ENCODE measurements at places on chromosomes 1 and 21.
A peak's percentile ranks its signal among the peaks of the same experiment; 100 is the strongest.

GRCh38 chr1:116231752-116232151 lies 120.6 kb downstream of the MAB21L3 start:
- DNase-seq, result no peak

GRCh38 chr1:109531380-109531779 lies 8.3 kb upstream of the GPR61 start:
- no peak for DNase-seq

DNA sequence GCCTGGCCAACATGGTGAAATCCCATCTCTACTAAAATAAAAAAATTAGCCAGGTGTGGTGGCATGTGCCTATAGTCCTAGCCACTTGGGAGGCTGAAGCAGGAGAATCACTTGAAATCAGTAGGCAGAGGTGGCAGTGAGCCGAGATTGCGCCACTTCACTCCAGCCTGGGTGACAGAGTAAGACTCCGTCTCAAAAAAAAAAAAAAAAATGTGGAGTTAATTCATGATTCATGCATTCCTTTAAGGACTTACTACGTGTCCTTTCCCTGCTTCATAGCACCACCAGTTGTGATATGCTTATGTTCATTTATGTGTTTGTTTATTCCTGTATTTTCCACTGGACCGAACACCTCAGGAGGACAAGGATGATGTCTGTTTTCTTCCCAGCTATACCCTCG lies 12.7 kb upstream of the PRELP start:
- DNase-seq, result no peak

- DNase-seq, result no peak
Measured at GRCh38 chr1:206909883-206910318, 11.8 kb downstream of the FCMR start.

GRCh38 chr1:43572538-43572937 lies 41.9 kb downstream of the PTPRF start:
- DNase-seq, result no peak

- DNase-seq, result peak; percentile 91
Measured at GRCh38 chr1:92486251-92487077, at the start of gene GFI1. GFI1 (minus strand) TSS chr1:92486925; CDS start chr1:92483487, 3,438 bp downstream.

- DNase-seq, result no peak
Measured at GRCh38 chr1:3466366-3467075, 12.1 kb downstream of the ARHGEF16 start.

GRCh38 chr21:23801292-23801691 lies 1806.0 kb downstream of the MRPL39 start:
- DNase-seq, result no peak

GRCh38 chr1:242828199-242828598 lies 303.7 kb upstream of the PLD5 start:
- DNase-seq, result no peak

DNA sequence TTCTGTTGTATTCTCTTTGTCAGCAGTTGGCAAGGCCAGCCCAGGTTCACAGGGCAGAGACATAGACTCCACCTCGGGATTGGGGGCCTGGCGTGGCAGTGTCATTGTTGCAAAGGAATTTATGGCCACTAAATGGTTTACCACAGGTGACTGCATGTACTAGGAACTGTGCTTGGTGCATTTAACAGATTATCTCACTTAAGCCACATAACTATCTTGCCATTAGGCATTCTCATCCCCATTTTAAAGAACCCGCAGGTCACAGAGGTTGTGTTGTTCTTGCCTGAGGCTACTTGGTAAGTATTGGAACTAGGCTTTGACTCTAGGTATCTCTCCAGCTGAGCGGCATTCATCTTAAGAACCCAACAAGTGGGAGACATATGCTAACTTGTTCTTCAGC lies 9.7 kb downstream of the TLCD4 start:
- no peak for DNase-seq

DNA sequence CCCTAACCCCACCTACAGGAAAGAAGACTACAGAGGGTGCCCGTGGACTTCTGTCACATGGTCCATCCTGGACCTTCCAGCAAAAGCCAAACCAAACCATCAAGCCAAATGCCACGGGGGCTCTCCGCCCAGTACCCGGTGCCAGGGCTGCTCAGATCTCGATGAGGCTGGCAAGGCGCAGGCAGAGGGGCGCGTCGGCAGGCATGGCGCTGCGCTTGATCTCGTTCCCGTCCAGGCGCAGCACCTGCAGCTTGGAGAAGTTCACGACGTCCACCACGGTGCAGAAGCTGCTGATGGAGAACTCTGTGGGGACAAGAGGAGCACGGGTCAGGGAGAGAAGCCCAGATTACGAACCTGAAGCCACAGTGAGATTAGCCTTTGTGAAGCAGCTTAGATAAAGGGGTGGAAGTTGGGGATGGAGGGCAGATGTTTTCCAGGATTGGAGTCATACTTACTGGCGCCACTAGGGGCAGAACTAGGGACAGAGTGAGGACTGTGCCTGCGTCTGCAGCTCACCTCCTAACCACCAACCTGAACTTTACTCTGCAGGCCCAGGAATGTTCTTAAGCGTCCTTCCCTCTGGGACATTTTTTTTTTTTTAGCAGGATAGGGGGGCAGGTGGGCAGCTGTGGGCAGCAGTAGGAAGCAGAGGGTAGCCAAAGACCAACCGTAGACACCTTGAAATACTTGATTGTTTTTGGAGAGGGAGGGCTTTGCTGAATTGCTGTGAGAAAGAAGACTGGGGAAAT lies 8.6 kb downstream of the FMOD start:
- peak; percentile 80 for DNase-seq

DNA sequence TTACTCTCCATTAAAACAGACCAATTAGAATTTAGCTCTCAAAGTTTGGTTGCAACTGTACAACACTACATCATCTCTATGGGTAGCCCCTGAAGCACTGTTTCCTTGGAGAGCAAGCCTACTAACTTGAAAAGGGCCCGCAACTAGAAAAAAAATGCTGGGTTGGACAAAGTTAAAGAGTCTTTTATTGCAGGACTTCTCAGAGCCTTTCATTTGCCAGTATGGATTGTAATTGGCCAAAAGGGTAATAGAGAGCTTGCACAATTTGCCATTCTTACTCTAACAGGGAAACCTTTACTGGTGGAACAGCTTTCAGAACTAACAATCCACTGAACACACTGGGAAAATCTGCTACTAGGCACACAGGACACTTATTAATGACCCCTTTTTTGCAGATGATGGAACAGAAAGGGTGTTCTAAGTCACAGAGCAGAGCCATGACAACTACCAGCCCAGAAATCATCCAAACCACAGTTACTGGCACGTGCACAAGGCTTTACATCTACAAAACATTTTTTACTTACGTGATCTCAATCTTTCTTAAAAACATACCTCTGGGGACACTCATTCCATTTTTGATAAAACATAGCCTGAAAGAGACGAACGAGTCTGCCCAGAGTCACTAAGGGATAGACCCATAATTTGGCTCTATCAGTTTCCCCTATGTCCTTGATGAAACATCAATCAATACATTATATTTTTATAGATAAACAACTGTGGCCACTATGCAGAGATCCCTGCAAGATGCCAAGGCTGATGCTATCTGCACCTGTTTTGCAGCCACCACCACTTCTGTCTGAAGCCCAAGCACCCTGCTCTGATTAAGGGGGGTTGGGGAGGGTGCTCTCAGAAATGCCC lies 176.3 kb upstream of the EDN2 start:
- no peak for DNase-seq

DNA sequence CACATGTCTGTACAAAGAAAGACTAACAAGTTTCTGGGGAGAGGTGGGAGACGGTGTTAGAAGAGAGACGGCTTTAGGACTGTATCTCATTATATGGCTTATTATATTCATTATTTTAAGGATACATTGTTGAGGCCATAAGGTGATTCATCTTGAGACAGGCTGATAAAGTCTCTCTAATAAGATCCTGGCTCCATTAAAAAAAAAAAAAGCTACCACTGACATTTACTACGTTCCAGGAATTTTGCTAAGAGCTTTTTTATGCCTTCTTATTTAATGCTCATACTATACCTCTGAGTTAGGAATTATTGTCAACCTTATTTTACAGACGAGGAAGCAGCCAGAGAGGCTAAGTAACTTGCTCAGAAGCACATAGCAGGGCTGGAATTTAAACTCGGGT lies 173.7 kb downstream of the GABPA start:
- no peak for DNase-seq

DNA sequence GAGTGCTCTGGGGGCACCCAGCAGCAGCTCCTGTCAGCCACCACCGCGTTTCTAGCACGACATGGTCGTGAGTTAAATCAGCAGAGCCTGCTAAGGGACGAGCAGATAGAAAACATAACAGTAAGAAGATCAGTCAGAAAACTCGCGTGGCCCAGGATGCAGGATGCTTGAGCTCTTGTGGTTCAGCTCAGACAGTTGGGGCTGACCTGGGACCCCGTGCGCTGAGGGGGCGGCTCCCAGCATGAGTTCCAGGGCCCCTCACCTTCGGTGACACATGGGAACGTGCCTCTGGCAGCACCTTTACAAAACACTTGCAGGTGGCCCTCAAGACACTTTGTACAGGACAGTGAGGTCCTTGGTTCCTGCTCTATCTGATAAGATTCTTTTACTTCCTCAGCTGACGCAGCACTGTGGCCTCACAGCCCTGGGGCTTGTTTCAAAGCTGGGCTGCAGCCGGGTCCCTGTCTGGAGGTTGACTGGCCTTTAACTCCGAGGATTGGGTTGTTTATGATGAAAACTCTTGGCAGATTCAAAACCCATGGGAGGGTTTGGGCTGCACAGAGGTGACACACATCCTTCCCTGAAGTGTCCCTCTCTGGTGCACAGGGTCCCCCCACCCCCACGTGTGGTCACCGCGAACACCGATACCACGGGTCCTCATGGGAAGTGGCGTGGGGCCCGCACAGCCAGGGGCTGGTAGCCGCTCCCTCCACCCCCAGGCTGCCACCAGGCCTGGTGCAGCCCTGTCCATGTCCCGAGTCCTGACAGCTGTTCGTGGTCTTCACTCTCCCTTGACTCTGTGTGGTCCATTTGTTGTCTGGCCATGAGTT lies 65.3 kb upstream of the COL6A1 start:
- DNase-seq, result no peak

DNA sequence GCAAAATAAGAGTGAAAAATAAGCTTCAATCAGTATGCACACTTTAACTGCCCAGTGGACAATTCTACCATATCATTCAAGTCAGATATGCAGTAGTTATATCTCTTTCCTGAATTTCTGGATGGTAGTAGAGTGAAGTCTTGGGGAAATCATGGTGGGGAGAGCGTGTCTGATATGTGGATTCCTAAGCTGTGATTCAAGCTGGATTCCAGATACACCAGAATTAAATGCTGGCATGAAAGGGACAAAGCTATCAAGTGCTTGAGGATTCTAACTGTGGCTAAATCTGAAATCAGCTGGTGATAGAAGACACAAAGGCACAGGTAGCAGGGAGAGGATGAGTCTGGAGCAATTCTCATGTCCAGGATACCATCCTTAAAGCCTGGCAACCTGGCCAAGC lies 323.5 kb downstream of the DUSP10 start:
- no peak for DNase-seq

DNA sequence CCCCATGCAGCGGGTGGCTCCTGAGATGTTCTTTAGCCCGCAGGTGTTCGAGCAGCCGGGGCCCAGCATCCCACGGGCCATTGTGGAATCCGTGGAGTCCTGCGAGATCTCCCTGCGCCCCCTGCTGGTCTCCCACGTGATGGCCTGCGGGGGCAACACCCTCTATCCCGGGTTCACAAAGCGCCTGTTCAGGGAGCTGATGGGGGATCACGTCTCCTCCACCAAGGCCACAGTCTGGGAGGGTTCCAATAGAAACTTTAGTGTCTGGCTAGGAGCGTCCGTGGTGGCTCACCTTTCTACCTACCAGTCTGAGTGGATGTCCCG lies 71.0 kb downstream of the ACTL8 start:
- DNase-seq, result peak; percentile 54

DNA sequence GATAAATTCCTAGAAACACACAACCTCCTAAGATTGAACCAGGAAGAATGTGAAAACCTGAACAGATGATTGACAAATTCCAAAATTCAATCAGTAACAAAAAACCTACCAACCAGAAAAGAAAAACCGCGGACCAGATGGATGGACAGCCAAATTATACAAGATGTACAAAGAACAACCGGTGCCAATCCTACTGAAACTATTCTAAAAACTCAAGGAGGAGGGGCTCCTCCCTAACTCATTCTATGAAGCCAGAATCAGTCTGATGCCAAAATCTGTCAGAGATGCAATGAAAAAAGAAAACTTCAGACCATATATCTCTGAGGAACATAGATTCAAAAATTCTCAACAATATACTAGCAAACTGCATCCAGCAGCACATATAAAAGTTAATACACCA lies 262.4 kb upstream of the DAB1 start:
- no peak for DNase-seq

DNA sequence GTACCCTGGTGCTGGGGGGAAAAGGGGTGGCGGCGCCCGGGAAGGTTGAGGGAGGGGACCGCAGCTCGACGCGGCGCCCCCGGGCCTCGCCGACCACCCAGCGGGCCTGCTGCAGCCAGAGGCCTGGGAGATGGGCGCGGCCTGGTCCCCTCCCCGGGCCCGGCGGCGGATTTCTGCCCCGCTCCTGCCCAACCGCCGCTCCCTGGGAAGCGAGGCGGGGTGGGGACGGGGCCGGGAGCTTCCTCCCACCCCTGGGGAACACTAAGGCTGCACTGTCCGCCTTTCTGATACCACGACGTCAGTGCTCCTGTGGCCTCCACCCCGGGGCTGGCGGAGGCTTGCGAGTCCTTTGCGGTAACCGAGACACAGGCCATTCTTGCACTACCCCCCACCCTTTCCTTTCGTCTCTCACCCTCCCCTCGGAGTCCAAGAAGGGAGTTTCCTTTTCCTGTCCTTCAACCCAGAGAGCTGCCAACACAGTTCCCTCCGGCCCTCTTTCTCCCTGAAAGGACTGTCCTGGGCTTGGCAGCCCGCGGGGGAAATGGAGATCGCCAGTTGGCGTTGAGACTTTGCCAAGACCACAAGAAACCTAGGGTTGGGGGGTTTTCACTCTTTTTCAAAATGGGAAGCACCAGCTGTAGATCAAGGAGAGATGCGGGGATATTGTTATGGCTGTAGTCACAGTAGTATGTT lies 742 bp downstream of the SH3GLB1 start:
- no peak for DNase-seq

DNA sequence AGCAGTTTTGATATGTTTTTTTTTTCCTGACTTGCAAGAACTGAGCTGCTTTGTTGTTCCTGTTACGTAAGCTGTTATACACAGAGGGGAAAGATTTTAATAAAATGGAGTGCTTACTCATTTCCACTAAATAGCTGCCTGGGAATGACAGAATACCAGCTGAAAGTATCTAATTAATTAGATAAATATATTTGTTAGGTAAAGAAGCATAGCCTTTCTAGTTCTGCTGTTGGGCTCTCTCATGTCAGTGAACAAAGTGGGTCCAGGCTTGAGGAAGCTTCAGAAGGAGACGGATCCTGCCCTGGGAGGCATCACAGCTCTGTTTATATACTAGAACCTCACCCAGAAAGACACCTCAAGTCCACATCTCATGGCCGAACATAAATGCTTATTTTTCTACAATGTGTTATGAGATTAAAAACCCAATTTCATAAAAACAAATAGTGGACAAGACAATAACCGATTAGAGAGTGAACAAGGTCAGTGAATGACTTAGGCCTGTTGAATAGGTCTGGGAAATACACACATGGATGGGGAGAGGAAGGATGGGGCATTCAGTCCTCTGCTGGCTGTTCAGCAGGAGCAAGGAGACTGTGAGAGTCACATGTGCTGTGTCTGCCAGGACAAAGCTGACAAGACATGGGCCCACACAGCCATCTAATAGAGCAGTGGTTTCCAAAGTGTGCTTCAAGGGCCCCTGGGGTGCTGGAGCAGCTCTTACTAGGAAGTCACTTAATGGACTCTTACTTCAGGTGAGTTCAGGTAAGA lies 20.6 kb downstream of the TRAF5 start:
- no peak for DNase-seq
